ENCODE measurements at places on chromosomes 5 and 9.

- DNase-seq, result peak; percentile 32
These were observed 35.8 kb upstream of the LCP2 start for GRCh38 chr5:170333161-170333910.

DNA sequence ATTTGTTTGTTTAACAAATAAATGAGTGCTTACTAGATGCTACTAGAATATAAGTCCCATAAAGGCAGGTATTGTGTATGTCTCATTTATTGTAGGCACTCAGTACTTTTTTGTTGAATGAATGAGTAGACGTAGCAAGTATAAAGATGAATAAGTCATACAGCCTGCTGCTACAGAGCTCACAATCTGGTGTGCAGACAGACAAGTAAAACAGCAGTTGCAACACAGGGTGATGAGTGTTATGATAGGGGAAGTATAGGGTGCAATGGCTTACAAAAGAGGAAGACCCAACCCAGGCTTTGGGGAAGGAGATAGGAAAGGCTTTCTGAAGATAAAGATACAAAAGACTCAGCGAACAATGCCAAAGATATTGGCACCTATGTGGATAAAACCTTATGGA, 47.7 kb downstream of the SH3RF2 start:
- DNase-seq, result peak; percentile 90

DNA sequence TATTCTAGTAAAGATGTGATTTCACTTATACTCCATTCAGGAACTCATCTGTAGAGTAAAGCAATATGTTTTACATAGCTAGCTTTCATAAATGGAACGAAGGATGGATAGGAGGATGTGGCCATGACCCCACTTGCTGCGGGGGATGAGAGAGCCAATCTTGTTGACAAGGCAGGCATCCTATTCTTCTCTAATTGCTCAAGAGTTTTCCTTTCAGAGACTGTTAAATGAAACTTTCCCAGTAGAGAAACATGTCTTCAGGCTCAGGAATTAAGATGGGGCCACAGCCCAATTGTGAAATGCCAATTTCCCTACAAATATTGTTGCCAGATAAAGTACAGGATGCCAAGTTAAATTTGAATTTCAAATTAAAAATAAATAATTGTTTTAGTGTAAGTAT, 196.2 kb upstream of the TUT7 start:
- no peak for DNase-seq

DNA sequence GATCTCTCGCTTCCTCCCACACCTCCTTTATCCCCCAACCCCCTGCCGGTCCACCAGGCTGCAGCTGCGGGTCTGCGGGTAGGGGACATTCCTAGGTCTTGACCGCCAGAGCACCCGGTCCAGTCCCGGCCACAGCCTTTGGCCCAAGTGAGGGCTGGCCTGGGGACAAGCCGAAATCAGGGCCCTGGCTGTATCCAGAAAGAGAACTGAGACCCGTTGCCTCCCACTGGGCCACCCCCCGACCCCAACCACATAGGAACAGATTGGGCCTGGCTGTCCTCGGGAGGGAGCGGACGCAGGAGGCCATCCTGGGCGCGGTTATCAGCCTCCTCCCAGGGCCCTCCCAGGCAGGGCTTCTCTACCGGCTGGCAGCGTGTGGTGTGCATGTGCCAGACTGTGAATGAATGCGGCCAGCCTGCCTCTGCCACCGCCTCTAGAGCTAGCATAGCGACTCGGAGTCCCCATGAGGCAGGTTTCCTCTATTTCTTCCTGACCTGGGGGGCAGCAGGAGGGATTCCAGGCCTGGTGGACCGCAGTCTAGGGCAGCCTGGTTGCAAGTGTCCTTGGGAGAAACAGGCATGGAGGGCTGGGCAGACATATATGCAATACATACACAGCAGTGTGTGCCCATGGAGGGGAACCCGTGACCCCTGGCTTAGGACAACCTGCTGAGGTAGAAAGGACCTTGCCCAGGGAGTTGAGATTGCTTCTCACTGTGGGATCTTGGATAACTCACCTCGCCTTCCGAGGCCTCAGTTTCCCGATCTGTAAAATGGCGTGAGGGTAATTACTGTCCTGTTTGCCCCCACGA, 1.2 kb downstream of the N4BP3 start:
- DNase-seq, result no peak

DNA sequence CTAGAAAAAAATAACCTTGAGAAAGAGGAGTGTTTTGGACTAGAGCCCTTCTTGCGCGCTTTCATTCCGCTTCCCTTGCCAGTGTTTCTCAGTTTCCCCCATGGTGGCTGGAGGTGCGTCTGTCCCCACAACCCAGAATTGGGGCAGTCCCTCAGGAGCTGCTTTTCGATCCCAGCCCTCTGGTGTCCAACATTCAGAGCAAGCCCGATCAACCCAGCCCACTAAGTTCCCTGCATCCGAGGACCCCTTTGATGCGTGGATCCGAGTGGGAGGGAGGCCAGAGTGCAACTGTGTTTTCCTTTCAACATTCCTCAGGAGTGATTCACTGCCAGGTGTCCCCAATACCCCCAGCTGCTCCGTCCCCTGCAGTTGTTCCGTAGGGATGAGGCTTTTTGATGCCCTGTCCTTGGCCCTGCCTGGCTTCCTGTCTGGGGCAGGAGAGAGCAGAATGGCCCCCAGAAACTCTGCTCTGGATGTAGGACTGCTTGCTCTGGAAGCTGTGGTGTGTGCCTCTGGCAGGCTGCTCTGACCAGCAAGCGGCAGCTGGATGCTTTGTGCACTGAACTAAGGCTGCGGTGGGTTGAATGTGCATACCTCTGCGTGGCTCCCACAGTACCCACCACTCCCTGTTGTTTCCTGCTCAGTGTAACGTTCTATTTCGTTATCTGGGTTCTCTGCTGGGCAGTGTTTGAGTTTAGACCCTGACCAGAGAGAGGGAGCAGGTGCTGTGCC, 117.5 kb downstream of the BOD1 start:
- DNase-seq, result no peak

- DNase-seq, result peak; percentile 98
These were observed 129.3 kb upstream of the EPB41L4A start for GRCh38 chr5:112548246-112548881.

DNA sequence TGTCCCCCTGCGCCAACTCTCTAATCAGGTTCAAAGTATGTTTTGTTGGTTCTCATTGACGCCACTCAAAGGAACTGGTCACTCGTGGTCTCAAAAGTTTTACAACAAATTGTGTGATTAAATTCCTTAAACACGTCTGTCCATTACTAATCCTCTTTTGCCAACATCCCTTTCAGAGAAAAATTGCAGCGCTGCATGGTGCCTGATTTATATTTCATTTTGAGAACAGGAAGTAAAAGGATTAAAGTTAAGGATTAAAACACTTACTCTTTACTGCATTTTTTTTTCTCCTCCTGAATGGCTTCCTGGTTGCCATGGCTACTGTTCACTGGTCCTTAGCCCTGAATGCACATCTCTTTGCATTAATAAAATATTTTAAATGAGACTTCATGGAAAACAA, 383.5 kb downstream of the GLIS3 start:
- no peak for DNase-seq

GRCh38 chr9:113152699-113153098, 1.9 kb downstream of the SLC31A2 start:
- DNase-seq, result peak; percentile 15

GRCh38 chr9:22813529-22813928, 366.9 kb downstream of the DMRTA1 start:
- DNase-seq, result peak; percentile 59

GRCh38 chr9:4973902-4974301, 11.2 kb upstream of the JAK2 start:
- DNase-seq, result peak; percentile 91

GRCh38 chr5:155686131-155686530, 640.8 kb upstream of the SGCD start:
- no peak for DNase-seq

DNA sequence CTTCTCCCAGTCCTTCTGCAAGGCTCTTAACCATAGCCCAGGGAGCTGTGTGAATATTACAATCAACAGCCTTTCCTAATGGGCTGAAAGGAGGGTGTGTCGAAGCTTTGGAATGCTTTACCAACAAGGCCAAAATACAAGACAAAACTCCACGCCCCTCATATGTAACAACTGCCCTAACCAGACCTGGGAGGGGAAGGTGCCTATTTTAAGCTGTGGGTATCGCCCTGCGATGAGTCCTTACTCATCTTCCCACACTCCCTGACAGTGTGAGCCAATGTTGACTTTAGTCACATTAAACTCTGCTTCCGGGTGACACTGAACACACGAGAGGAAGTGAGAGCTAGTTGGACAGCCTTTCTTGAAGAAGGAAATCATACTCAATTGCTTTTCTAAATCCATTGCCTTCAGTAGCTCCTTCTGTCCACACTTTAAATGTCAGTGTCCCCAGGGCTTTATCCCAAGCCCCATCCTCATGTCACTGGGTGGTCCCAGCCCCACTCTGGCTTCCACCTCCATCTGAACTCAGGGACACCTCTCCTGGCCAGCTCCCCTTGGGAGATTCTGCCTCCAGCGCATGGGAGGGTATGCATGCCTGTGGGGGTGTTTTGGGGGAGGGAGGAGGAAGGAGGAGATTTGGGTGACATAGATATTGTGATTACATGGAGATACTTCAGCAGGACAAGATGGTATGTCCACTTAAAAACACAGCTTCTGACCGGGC, 6.5 kb upstream of the TBC1D9B start:
- peak; percentile 20 for DNase-seq

DNA sequence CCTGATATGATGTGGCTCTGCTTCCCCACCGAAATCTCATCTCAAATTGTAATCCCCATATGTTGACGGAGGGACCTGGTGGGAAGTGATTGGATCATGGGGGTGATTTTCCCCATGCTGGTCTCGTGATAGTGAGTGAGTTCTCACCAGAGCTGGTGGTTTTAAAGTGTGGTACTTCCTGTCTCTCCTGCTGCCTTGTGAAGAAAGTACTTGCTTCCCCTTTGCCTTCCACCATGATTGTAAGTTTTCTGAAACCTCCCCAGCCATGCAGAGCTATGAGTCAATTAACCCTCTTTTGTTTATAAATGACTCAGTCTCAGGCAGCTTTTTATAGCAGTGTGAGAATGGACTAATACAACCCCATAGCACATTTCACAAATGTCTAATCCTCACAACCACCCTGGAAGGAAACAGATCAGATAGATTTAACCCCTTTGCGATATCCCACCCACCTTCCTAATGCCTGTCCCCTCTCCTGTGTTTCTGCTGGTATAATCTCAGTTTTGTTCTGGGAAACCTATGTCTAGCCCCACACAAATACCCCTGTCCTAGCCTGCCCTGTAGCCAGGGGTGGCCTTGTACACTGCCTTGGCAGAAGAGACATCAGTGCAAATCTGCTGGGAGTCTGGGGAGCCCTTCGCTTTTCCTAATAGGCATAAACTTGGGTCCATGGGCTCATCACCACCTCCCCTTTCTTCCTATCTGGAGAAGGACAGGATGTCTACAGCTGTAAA, 157.0 kb upstream of the RAI14 start:
- peak; percentile 33 for DNase-seq

DNA sequence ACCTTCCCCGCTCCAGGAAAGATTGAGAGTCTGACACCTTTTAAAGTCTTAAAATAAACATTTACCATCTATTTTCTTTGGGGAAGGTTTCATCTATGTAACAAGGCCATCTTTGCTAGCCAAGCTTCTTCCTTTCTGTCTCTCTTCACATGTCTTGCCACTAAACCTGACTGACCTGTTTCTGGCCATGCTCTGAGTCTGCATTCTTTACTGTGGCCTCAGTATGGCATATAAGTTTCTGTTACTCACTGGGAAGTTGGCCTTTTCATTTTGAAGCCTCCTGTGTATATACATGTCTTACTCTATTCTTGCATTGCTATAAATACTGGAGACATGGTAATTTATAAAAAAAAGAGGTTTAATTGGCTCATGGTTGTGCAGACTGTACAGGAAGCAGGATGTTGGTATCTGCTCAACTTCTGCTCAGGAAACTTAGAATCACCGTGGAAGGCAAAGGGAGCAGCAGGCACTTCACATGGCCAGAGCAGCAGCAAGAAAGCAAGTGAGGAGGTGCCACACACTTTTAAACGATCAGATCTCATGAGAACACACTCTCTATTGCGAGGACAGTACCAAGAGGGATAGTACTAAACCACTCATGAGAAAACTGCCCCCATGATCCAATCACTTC, 48.1 kb downstream of the KCNV2 start:
- DNase-seq, result no peak

- no peak for DNase-seq
These were observed 47.0 kb downstream of the SPRY4 start for GRCh38 chr5:142277796-142278195.

DNA sequence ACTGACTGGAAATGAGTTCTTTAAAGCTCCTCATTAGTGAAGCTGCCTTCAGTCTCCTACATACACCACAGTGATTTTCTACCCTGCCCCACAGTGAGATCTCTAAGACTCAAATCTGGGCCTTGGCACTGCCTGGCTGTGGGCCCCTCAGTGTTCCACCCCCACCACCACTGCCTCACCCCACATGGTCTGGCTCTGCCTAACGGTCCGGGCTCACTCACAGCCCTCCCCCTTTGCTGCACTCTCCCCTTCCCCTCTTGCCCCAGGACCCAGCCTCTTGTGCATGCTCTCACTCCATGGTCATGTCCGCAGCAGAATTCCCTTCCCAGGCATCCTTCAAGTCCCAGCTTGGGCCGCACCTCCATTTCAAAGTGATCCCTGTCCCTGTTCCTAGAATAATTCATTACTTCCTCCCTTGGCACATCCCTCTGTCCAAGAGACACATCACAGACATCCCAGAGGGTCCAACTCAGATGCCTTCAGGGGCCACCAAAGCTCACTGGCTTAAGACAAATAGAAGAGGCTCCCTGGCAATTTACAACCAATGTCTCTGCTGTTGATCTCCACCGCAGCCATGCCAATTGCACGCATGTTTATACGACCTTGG, 56.7 kb downstream of the HRH2 start:
- no peak for DNase-seq

- DNase-seq, result no peak
These were observed 63.3 kb downstream of the LIX1 start for GRCh38 chr5:97078958-97079743.

DNA sequence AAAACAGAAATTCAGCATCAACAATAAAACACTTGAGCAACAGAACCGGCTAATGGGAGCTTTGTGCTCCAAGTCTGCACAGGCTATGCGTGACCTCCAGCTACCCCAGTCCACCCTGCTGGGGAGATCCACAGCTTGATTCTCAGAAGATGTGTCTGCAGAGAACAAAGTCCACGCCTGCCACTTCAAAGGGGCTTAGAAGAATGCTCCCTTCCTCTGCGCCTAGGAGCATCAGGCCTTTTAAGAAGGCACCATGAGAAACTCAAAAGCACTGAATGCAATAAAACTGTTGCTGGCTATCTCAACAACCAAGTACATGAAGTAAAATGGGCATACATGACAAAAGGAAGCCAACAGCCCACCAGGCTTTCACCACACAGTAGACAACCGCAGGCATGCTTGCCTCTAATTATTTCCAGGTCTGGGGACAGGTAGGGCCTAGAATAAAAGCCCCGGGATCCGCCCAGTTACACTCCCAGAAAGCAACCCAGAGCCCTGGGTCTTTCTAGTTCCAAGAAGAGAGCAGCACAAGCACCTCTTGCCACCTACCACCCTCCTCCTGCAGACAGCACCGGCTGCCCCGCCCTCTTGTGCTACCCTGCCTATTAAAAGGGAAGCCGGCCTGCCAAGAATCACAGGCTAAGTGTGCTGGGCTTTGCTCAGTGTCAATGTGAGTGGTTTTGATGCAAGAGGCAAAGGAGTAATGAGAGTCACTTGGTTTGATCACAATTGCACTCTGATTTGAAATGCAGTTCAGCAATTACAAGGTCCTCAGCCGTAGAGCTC, 123.2 kb downstream of the SPOCK1 start:
- no peak for DNase-seq

GRCh38 chr5:60546207-60546606, 153.8 kb downstream of the DEPDC1B start:
- no peak for DNase-seq

GRCh38 chr5:115179394-115180164, 9.9 kb upstream of the TRIM36 start:
- no peak for DNase-seq
